ENCODE measurements at places on chromosomes 7 and 10. TPM values are rescaled to one million over a fixed set of nuclear protein-coding genes. Genes with fewer than 3 reads are reported as not detected.
A peak's percentile ranks its signal among the peaks of the same experiment; 100 is the strongest.

The PRSS2 gene
- total RNA-seq = not detected

The ZNF365 gene
- not detected for total RNA-seq

DNA sequence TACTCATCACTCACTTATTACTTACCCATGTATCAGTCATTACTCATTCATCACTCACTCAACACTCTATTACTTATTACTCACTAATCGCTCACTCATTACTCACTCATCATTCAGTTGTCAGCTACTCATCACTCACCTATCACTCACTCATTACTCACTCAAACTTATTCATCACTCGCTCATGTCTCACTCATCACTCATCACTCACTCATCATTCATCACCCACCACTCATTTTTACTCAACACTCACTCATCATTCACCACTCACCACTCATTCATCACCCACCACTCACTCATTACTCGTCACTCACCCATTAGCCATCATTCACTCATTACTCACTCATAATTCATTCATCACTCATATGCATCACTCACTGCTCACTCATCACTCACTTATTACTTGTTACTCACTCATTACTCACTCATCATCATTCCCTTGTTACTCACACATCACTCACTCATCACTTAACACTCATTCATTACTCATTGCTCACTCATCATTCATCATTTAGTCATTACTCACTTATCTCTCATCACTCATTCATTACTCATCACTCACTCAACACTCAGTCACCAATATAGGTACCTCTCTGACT lies 237.9 kb downstream of the ADARB2 start:
- no peak for DNase-seq

- DNase-seq = no peak
These were observed 184.2 kb upstream of the TMEM196 start for GRCh38 chr7:19957664-19958063.

- DNase-seq = no peak
These were observed 32.1 kb downstream of the ARMC3 start for GRCh38 chr10:22959950-22960349.

- DNase-seq = no peak
These were observed 171.7 kb downstream of the CSTF2T start for GRCh38 chr10:51527522-51528219.

DNA sequence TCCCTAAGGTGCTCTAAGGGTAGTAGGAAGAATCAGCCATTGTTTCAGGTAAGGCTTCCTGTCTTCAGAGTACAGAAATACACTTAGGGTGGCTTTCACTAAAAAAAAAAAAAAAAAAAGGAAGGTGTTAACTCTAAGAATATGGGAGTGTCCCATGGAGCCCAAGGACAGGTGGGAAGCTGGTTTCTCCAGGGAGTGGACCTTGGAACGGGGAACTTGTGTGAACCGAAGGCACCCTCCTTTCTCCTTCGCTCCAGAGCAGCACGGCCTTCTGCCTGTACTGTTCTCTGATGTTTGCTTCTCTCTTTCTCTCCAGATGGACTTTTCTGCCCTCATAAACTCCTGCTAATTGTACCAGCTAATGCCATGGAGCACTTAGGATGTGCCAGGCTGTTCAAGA lies 6.2 kb downstream of the OPALIN start:
- DNase-seq = peak; percentile 40

GRCh38 chr10:44301781-44302355 lies 83.0 kb downstream of the CXCL12 start:
- no peak for DNase-seq

GRCh38 chr10:953836-954235 lies 22.3 kb upstream of the LARP4B start:
- DNase-seq = no peak

DNA sequence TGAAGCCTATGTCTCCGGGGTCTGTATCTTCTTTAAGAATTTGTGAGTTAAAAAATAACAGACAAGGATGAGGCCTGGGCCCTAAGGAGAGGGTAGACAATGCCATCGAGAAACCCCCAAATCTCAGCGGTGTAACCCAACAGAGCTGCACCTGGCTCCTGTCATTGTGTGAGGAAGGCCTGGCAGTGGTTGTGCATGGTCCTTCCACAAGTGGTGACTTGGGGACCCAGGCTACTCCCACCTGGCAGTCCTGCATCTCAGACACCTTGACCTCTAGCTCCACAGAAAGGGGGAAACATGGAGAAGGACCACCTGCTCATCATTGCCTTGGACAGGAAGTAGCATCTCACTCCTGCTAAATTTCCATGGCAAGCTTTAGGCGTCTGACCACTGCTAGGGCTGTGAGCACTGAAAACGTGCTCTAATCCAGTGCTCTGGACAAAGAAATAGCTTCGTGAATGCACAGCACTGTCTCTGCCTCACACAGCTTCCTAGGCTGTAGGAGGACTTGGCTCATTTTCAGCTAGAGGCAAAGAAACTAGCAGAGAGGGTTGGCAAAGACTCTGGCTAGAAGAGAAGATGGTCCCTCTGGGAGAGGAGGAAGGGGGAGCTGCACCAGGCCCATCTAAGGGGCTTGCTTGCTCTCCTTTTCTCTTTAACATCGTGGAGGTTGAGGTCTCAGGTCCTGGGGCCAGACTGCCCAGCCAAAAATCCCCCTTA lies 273.9 kb upstream of the ZMIZ1 start:
- no peak for DNase-seq

- DNase-seq = no peak
These were observed 216.5 kb upstream of the TEX47 start for GRCh38 chr7:89012016-89012415.

DNA sequence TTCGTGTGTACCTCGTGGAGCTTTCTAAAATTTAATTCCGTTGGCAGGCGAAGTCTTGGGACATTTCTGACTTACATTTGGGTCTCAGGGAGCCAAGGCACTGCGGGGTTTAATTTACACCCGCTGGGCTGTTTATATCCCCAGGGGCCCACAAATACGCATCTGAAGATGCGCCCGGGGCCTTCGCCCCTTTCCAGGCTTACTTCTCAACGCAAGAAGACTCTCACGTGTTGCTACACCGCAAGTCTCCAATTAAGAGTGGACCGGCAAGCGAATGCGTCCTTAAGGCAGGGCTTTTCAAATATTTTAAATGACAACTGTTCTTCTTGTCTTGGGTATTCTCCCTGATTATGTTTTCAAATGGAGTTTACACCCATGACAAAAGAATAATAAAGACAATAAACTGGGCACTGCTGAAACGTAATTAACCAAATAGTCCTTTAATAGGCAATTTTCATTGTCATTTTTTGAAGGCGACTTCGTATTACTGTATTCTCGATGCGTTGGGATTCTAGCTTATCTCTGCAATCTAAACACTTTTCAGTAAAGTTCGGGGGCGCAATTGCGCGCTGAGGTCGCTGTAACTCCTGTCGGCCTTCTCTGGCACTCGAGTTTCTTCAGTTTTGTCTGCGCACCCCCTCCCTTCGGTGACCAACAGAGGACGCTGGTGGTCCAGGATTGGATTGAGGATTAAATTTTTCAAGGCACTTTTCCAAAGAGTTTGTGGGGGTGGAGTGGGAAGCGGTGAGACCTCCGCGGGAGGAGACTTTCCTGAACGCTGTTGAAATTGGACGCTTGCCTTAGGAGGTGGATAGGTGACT lies 837 bp upstream of the IGFBP3 start:
- DNase-seq = no peak

Measured in mucosa of descending colon (tissue), 3 donors.